Neural progenitor cell (in vitro differentiated cells): ENCODE measurements at places on chromosomes 11 and 22.

DNA sequence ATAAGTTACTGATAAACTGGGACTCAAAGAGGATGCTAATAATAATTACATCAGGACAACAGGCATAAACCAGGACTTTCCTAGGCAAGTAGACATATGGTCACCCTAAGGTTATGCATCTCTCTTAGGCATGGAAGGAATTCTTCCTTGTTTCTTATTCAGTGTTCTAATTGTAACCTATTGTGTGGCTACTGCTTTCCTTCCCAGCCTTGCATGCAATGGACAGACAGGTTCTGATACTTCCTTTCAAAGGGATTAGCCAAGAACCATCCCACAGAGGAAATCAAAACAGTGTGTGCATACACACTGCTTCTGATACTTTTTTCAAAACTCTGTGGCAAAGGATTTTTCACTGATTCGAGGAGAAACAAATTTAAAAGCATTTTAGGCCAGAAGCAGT lies 48.3 kb downstream of the RRAS2 start:
- no peak for DNase-seq

- no peak for DNase-seq
Measured at GRCh38 chr11:14625586-14626205, 17.9 kb upstream of the PDE3B start.

DNA sequence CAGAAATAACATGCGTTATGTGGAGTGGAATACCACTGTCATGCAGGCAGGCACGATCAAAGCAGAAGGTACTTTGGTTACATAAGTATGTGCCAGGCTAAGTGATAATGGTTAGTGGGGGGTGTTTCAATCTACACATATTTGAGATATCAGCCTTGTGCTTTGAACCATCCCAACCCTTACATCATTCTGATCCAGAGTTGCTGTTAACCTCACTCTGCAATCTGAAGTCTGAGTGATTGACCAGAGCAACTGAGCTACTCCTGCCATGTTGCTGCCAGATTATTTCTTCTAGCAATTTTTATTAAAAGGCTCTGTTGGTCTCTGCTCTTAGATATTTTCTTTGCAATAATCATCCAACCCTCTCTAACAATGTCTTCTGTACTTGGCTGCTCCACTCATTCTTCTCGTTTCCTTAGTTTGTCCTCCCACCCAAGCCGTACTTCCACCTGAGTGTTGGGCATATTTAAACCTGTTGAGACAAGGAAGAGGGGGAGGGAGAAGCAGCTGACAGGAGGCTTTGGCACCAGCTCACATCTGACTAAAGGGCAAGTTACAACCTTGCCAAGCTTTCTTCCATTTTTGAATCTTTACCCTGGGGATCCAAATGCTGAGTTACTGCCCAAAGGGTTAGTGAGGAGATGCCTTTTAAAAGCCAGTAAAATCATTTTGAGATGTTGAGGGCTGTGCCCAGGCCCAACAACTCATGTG lies 114.1 kb upstream of the SESN3 start:
- no peak for DNase-seq

- DNase-seq, result no peak
Measured at GRCh38 chr22:32423664-32424063, 11.6 kb upstream of the RTCB start.

DNA sequence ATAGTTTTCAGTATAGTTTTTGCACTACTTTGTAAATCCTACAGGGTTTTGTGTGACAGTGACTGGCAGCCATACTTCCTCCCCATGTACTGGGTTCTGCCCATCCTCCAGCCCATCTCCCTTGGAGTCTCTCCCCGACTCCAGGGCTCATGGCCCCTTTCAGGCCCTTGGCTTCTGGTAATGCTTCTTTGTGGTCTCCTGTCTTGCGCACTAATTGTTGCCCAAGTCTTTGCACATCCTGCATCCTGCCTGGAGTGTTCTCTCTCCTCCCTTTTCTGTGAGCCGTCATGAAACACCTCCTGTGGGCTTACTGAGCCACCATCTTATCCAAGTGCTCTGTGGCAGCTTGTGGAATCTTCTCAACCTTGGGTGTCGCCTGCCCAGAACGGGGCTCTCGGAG lies 11.4 kb upstream of the KCNQ1OT1 start:
- no peak for DNase-seq
